ENCODE measurements at places on chromosomes 2 and 18.

DNA sequence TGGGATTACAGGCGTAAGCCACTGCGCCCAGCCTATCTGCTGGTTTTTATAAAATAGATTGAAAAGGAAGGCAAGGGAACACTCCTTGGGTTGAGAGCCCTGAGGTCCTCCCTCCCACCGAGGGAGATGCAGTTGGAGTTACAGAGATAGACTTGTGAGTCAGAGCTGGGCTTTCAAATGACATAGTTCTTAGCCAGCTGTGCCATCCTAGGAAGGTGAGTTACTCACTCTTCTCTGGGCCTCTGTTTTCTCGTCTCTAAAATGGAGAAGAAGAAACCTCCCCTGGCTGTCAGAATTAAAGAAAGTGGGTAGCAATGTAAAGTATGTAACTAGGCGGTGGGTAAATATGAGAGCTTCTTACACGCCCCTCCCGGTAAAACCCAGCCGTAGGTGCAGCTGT is 2.4 kb downstream of the LRRFIP1 start:
- no peaks in the 10 kb centered on the region for H3K36me3 ChIP-seq
- no peak overlapping the region for H3K4me3 ChIP-seq
- peaks cover 18% of the 10 kb centered on the region for H3K4me1 ChIP-seq
- H3K27me3 ChIP-seq = no peaks in the 10 kb centered on the region
- DNase-seq = no peak
- H3K27ac ChIP-seq = no peak overlapping the region

GRCh38 chr18:22200611-22201225 is 31.3 kb downstream of the GATA6 start:
- H3K27ac ChIP-seq = no peak overlapping the region
- no peak for DNase-seq
- no peaks in the 10 kb centered on the region for H3K27me3 ChIP-seq
- H3K4me1 ChIP-seq = peaks cover 8% of the 10 kb centered on the region

GRCh38 chr2:204545861-204546735 is 823 bp downstream of the PARD3B start:
- DNase-seq = no peak
- H3K4me1 ChIP-seq = peaks cover 6% of the 10 kb centered on the region
- H3K27me3 ChIP-seq = no peaks in the 10 kb centered on the region
- H3K36me3 ChIP-seq = no peaks in the 10 kb centered on the region
- peak overlapping the region; percentile 89 for H3K27ac ChIP-seq

DNA sequence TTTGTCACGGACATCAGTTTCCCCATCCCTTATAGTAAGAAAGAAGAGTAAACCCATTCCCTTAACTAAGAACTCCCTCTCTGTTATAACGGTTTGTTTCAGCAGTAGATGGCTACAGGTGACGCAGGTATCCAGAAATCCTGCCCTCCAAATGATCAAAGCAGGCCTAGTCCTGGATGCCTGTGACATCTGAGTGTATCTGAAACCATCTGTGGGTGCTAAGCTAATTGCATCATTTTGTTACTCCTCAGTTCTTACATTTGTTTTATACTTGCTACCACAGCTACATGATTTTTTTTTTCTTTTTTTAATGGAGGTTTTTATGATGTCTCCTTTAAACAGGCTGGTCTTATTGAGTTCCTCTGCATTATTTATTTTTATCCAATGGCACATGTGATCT is 55.1 kb downstream of the AAK1 start:
- no peak for DNase-seq
- no peak overlapping the region for H3K4me3 ChIP-seq
- no peaks in the 10 kb centered on the region for H3K4me1 ChIP-seq

DNA sequence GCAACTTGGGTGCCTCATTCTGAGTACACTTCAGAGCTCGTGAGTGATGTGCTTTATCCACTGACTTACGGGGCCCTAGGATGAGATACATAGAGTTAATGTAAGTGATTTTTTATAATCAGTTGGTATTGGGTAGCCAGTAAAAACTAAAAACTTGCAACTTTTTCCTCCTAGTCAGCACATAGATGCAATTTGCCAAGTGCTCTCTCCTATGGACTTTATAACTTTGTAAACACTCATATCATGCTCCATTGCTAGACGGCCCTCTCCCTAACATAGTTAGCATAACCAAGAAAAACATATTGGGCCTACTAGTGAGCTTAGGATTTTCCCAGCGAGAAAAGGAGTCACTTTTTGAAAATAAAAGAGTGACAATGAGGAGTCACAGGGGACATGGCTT is 60.4 kb downstream of the PLB1 start:
- no peak for DNase-seq
- no peaks in the 10 kb centered on the region for H3K4me1 ChIP-seq
- no peak overlapping the region for H3K27ac ChIP-seq
- no peaks in the 10 kb centered on the region for H3K27me3 ChIP-seq
- no peaks in the 10 kb centered on the region for H3K36me3 ChIP-seq
- no peak overlapping the region for H3K4me3 ChIP-seq

GRCh38 chr2:121019756-121020155 is 265.2 kb downstream of the TFCP2L1 start:
- H3K27ac ChIP-seq = no peak overlapping the region
- no peak for DNase-seq
- no peaks in the 10 kb centered on the region for H3K36me3 ChIP-seq
- H3K27me3 ChIP-seq = no peaks in the 10 kb centered on the region
